ENCODE measurements at places on chromosomes 3 and 15.

GRCh38 chr3:45553469-45553974, 41.0 kb upstream of the LIMD1 start:
- ATAC-seq: no peak

- ATAC-seq: no peak
These were observed 336.3 kb upstream of the CFAP20DC start for GRCh38 chr3:59386165-59386564.

GRCh38 chr3:36211652-36211999, 168.7 kb upstream of the STAC start:
- ATAC-seq: no peak

DNA sequence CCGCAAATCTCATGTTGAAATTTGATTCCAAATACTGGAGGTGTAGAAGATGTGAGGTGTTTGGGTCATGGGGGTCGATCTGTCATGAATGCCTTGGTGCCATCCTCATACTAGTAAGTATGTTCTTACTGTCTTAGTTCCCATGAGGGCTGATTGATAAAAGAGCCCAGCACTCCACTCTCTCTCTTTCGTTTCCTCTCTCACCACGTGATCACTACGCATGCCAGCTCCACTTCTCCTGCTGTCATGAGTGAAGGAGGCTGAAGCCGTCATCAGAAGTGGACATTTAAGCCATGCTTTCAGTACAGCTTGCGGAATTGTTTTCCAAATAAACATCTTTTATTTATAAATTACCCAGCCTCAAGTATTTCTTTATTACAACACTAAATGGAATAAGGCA, 6.1 kb downstream of the OR5H15 start:
- ATAC-seq: no peak

- ATAC-seq: no peak
These were observed 23.4 kb downstream of the ATP10A start for GRCh38 chr15:25839638-25840156.

GRCh38 chr3:25665315-25666280, 891 bp upstream of the TOP2B start:
- no peak for ATAC-seq

DNA sequence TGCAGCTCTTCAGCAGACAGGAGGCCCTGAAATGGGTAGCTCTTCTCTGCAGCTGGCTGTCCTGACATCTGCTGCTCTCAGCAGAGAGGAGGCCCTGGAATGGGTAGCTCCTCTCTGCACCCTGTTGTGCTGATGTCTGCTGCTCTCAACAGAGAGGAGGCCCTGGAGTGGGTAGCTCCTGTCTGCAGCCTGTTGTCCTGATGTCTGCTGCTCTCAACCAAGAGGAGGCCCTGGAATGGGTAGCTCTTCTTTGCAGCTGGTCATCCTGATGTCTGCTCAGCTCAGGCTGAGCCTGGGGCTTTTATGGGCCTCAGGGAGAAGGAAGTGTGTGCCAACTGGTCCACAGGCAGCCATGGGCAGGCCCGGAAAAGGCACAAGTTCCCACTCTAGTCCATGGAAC, 66.6 kb downstream of the PIK3CB start:
- no peak for ATAC-seq

- no peak for ATAC-seq
These were observed 79.1 kb upstream of the HACD2 start for GRCh38 chr3:123663977-123664376.

- no peak for ATAC-seq
These were observed 138.7 kb downstream of the PEX5L start for GRCh38 chr3:179898024-179898423.

DNA sequence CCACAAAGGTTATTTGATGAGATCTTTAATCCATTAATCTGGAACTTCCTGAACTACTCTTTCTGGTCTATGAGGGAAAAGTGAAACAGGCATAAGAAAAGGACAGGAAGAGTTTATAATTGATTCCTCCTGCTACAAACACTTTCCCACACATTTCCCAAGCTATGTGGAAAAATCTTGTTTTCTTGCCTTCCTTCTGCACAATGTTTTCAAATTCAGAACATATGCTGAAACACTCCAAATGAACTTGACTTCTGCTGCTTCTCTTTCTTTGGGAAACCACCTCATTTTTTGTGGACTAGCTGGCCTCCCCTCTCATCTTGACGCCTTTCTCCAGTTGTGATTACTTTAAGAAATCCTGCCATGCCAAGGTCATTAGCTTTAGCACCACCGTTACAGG, 100.7 kb upstream of the PTPRG start:
- no peak for ATAC-seq

DNA sequence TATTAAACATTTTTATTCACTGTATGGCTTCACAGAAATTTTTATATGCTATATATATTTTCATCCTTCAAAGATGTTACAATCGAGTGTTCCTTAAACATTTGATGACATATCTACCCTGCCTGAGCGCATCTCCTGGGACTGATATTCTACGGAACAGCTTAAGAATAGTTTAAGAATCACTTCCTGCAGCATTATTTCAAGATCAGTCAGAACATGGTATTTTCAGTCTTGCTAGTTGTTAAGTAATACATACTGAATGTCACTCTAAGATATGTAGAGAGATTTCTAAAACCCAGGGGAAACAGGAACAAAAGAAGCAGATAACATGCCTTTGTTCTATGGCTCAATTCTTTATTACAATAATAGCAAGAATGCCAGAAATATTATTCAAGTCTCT, 8.7 kb downstream of the COL8A1 start:
- no peak for ATAC-seq

DNA sequence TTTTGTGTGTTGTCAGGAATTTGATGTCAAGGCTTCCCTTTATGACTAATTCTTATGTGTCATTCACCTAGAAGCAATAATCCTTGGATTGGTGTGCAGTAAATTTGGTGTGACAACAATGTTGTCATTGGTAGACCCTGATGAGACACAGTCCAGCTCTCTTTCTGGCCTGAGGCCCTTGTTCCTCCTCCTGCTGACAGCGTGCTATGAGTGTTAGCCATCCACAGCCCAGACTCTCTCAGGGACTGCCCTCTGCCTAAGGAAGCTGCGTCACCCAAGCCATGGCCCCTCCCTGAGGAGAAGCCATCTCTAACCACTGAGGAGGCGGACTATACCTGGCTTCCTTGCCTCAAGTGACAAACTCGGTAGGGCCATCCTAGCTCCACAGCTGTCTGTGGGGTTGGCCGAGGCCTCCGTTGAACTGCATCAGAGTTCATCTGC, 13.3 kb upstream of the TM4SF1 start:
- peak; percentile 87 for ATAC-seq

DNA sequence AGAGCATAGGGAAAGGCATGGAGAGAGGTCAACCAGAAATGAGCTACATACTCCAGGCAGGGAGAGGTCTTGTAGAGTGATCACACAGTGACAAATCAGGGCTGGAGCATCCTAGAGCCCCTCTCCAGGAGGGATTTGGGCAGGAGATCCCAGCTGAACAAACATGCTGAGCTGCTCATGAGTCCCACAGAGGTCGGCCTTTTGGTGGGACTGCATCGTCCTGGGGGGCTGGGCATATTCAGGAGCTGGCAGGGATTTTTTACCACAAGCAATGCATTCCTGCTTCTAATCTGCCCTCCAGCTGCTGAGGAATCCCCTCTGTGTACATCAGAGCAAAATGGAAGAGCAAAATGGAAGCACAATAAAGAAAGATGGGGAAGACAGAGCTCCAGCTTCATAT, 94.9 kb downstream of the NTRK3 start:
- no peak for ATAC-seq

- peak; percentile 86 for ATAC-seq
These were observed 657.2 kb downstream of the FHIT start for GRCh38 chr3:60594025-60594424.

- no peak for ATAC-seq
These were observed 54.7 kb downstream of the ADAM10 start for GRCh38 chr15:58694641-58695398.

DNA sequence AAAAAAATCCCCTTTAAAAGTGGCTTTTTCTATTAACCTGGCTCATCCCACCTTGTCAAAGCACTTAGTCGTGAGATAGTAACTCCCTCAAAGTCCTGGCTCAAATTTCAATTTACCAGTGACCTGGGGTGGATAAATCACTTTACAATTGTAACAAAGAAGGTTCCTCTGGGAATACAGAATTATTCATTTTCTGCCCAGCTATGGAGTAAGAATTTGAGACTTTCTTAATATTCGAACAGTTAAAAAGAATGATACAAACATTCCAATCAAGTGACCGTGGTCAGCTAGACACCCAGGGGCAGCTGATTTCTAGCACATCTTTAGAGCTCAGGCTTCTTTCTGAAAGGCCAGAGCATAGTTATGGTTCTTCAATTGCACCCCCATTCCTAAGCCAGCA, 291.0 kb upstream of the TGFBR2 start:
- no peak for ATAC-seq

DNA sequence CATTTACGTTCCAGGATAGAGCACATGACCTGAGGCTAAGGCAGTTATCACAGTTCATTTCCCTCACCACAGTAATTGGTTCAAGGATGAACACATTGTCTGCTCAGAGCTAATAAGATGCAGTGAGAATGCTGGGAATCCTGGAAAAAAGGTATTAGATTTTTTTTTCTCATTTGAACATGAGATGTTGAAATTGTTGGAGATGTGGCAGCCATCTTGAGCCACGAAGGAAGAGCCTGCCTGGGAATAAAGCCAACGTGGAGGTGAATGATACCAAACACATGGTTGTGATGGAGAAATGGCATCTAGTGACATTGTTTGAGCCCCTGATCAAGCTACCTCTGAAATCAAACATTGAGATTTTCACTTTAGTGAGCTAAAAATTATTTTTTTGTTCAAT, 16.0 kb upstream of the STT3B start:
- no peak for ATAC-seq

DNA sequence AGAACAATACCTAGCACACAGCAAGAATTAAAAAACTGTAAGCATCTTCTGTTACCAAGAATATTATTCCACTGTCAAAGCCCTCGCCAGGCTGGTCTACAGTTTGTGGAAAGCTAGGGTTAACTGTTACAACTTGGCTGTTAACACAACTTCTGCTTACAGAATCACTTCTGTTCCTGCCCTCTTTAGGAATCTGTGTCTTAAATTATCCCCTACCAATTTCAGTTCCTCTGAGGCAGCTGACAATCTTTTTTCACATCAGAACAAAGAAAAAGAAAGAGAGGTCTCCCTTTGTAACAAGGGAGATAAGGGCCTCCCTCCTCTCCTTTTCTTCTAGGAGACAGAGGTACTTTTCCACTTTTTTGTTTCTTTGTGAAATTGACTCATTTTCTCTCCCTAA, 188.9 kb downstream of the FMN1 start:
- no peak for ATAC-seq

DNA sequence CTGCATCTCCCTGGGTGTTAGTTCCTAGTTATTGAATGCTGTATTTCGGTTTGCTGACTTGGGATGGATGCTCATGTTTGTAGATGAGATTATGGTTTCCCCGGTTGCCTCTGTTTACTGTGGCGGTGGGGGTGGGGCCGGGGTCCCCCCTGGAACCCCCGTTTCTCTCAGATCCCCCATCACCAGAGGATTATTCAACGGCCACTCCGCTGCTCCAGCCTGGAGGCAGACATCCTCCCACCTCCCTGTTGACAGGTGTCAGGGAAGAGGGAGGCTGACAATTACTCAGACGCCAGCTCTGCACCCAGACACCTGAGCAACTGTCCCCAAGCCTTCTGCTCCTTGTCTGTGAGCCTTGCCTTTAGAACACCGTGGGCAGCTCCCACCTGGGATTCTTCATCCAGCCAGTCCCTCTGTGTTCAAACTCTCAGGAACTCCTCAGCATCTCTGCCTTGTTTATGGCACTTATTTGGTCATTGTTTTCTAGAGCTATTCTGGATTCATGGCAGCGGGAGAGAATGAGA, 95.9 kb upstream of the PRR20G start:
- ATAC-seq: no peak

DNA sequence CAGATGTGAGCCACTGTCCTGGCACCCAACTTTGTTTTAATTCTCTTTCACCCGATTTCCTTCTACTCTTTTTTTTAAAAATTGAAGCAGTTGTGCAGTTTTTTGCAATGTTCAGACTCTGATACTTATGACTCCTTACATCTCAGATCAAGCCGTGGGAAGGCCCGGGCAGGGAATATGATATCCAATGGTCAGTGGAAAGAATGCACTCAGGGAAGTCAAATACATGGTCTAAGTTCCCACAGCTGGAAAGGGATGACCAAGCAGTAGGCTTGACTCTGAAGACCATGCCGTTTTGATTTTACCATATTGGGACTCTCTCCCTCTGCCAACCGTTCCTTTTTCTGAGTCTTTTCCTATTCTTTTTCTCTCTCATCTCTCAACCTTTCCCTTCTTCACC, 157.2 kb downstream of the RPLP1 start:
- no peak for ATAC-seq

- ATAC-seq: no peak
These were observed 27.0 kb downstream of the ADIPOQ start for GRCh38 chr3:186869253-186870100.

DNA sequence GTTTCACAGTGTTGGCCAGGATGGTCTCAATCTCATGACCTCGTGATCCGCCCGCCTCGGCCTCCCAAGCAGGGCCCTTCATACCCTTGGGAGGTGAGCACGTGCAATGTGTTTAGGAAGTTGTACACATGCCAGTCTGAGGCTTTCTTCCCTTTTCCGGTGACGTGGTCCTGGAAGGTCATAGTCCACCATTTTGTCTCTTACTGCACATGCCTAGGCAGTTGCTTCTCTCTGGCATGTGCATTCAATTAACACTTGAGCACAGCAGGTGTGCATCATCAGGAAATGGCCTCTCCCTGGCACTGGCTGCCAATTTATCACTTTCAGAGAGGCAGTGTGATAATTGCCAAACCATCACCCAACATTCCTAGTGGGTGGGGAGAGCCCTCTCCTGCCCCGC, 21.7 kb upstream of the SELENOK start:
- ATAC-seq: no peak

DNA sequence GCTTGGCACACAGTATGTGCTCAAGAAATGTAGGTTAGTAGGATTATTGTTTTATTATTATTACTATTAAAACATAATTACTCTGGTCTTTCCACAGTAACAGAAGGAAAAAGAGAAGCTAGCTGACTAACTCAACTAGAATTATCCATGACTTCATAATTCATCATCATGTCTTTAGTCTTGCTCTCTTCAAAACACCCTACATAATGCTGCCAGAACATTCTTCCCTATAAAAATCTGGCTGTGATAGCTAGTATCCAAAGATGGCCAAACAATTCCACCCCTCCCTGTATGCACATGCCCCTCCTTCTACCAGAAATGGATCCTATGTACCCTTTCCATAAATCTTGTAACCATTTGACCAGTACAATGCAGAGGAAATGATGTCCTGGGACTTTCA, 48.8 kb upstream of the SRGAP3 start:
- no peak for ATAC-seq

DNA sequence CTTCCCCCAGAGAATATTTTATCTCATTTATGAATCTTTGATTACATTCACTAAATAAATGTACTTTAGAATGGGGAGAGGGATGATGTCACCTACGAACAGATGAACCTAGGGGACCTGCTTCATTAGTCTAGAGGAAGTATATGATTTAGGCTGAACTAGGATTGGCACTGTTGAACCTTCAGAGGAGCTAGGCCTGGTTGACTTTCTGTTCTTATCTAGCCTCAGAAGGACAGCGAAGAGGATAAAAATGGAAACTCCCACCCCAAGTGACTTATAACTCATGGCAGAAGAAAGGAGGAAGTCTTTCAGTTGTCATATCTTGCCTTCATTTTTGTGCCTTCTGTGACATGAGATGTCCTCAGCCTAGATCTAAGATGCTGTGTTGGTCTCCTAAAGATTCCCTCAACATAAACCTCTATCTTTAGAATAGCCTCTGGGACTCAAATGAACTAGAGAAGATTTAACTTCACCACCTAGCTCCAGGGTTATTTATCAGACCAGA, 42.6 kb downstream of the POLG start:
- ATAC-seq: no peak

GRCh38 chr3:16147220-16147994, 27.1 kb upstream of the GALNT15 start:
- peak; percentile 79 for ATAC-seq
